T-helper 1 cell (primary cell): ENCODE measurements at places on chromosomes 1 and 21.

- no peak for DNase-seq
These were observed 209.6 kb downstream of the NUF2 start for GRCh38 chr1:163531345-163531744.

- no peak for DNase-seq
These were observed 16.8 kb upstream of the ETV3 start for GRCh38 chr1:157154940-157155514.

- DNase-seq = no peak
These were observed 40.0 kb upstream of the DSCAM start for GRCh38 chr21:40886931-40887330.

GRCh38 chr1:143611159-143611558 is 360.6 kb downstream of the FAM72C start:
- DNase-seq = no peak

DNA sequence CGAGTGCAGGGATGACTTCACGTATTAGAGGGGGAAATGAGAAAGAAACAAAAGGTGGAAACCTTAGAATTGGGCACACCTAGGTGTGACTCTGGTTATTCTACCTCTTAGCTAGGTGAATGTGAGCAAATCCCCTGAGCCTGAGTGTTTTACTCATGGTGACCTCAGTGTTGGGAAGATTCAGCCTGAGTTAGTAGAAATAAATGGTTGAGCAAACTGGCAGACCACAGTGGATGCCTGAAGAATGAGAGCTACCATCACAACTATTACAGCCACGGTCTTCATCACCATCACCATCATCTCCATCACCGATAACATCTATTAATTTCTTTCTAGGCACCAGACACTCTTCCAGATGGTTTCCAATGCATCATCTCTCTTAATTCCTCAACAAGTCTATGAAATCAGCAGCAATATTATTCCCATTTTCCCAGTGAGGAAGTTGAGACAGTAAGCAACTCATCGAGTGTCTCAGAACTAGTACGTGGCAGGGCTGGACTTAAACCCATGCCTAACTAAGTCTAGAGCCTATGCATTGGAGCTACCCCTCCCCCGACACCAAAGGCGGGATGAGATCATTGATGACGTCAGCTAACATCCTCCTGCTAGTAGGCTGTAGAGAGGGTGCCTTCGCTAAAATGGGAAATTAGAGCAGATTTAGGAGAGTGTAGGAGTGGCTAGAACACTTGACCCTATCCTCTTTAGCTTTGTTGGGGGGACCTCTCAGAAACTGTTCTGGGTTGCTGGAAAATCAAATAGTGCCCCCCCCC is 7.9 kb upstream of the KAZN start:
- no peak for DNase-seq

DNA sequence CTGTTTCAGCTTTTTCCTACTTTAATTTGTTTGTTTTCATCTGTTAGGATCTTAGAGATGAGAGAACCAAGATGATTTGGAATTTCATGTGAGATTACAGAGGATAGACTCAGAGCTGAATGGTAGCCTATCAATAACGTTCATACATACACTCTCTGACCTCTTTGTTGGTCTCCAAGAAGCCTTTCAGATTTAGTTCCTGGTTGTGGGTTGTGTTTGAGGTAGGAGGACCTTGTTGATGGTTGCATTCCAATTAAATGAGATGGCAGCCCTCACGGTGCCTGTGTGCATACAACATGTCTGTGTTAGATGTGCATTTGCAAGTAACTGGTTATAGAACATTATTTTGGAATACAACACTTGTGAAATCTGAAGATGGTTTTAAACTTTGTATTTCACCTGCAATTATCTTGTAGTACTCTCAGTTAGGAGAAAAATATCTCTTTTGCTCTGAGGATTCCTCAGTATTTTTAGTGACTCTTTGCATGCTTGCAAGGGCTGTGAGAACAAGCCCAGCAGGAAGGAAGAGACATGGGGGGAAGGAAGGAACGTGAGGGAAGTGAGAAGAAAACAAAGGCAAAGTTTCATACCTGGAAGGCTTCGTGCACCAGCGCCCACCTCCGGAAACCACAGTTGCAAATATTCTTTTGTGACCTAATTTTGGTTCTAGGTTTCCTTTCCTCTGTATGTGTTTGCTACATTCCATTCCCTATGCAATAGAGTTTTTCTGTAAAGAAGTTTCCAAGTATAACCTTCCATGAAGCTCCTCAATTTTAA is 291.8 kb downstream of the DISC1 start:
- no peak for DNase-seq

DNA sequence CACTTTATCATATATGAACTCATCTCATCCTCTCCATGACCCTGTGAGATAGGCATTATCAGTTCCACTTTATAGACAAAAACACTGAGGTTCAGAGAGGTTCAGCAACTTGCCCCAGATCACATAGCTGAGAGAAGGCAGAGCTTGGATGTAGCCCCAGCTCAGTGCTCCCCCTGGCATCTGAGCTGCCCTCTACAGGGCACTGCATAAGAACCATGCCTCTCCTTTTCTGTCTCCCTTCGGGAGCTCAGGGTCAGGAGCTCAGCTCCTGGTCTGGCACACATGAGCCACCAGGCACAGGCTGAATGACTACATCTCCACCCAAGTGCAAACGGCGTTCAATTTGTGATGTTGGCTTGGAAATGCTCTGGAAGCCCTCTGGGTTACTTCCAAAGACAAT is 16.9 kb downstream of the RAB7B start:
- DNase-seq = no peak

GRCh38 chr1:6325482-6325881 is 64.6 kb upstream of the GPR153 start:
- no peak for DNase-seq

DNA sequence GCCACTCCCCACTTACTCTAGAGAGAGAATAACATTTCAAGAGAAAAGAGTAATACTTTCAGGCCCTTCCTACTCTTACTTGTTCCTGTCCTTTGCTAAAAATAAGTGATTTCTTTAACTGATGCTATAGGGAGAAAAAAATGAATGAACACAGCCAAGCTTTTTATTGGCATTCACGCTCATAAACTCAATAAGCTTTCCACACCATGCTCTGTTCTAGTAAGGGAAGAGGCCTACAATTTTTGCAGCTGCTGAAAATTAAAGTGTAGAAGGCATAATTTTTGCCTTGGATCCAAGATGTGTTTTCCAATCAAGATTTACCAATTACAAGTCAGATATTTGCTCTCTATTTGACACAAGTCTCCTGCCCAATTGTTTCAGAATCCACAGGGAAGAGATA is 188.1 kb upstream of the RGS18 start:
- no peak for DNase-seq
